ENCODE measurements at places on chromosomes 5 and 9.

GRCh38 chr9:113901221-113901688 is 25.1 kb downstream of the ZNF618 start:
- DNase-seq: no peak

GRCh38 chr5:98836175-98836574 is 62.7 kb downstream of the RGMB start:
- no peak for DNase-seq

DNA sequence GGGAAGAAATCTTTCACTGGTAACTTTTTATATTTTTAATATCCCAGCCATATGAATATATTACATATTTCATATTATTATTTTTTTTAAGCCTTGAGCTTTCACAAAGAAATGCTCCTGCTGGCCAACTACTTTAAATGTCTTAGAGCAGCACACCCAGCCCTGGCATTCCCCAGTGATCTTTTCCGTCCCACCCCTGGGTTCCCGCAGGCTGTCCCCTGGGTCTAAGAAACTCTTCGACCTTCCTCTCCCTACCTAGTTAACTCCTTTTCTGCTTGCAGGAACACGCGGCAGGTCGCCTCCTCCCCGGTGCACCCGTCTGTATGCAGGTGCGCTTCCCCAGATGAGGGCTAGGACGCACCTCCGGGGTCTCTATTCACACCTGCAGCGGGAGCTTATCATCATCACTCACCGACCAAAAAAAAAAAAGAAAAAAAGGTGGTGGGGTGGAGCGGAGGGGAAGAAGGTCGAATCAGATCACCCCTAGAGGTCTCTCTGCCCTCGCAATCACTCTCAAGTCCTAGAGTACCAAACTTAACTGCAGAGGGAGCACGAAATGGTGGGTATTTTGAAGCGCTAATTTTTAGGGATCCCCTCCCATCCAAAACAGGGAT is 696 bp downstream of the ZFP62 start:
- DNase-seq: peak; percentile 54

DNA sequence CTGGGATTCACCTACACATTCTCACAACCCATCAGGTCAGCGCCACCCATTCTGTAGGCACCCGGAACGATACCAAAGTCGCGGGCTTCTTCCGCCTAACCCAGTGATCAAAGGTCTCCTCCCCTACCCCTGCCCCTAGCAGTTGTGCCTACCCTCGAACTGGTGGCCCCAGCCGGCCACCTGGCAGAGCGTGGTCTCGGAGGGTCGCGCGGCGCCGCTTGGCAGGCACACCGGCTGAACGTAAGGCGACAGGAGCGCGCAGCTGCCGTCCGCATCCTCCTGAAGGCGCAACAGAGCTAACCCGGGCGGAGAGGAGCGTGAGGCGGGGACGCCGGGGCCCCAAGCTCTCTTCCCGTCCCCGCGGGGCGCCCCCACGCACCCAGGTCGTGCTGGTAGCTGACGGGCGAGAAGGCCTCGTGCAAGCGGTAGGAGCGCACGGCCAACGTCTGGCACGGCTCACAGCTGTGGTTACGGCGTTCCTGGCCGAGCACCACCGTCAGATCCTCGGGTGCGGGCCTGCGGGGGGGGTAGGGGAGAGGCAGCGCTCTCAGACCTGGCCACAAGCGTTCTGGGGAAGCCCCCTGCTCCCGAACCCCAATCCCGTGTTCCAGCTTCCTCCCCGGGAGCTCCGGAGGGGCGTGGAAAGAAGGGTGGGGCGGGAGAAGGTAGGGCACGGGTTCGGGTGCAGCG is 2.8 kb upstream of the PFN3 start:
- peak; percentile 61 for DNase-seq

DNA sequence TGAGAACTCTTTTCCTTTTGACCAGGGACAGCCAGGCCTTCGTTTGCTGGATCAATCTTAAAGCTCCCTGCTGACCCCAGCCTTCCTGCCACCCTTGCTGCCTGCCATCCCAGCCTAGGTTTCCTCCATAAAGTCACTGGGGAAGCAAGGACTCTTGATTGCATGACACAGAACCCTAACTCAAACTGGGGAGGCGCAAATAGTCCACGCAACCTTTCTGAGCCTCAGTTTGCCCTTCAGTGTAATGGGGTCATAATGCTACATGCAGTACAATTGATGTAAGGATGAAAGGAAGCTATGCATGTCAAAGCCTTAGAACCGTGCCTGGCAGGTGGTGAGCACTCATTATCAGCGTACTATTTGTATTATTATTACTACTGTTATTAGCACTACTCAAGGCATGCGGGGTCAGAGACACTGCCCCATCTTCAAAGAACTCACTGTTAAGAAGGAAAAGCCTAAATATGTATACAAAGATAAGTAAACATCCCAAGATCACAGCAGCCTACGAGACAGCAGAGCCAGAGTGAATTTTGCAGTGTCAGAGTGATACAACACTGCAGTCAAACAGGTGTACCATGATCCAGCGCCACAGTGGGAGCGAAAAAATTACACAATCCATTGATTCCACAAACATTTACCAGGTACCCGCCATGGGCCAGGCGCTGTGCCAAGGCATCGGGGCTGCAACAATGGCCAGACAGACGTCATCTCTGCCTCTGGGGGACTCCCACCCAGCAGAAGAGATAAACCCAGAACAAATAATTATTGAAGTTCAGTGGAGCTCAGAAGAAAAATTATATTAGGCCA is 16.9 kb upstream of the CPLX2 start:
- DNase-seq: no peak

DNA sequence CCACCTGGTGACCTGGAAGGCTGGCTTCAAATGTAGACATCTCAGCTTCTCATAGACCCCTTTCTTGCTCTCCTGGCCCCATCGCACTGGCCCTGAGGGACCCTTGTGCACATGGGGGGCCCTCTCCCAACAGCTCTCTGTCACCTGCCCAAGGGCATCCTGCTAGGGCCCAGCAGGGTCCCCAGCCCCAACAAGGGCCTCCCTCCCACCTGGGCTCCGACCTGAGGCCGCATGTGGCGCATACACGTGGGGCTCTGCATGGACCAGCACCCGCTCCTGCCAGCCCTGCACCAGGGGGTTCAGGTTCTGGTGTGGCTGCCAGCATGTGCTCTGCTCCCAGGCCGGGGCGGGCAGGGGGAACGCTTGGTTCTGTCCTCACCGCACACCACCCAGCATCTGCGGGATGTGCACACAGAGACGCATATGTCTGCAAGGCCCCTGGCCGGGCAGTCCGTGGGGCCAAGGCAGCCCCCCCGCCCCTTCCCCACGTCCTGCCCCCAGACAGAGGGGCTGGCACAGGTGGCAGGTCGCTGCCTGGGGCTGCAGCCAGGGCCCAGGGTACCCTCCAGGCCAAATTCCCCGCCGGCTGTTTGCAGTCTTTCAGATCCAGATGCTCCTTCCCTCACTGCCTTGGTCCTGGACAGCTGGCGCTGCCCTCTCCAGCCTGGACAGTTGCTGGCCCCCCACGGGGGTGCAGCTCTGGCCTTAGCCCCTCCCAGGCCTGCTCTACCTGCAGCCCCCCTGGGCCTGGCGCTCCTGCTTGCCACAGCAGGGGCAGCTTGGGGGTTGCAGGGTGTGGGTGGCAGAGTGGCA is 17.9 kb upstream of the NRARP start:
- no peak for DNase-seq

DNA sequence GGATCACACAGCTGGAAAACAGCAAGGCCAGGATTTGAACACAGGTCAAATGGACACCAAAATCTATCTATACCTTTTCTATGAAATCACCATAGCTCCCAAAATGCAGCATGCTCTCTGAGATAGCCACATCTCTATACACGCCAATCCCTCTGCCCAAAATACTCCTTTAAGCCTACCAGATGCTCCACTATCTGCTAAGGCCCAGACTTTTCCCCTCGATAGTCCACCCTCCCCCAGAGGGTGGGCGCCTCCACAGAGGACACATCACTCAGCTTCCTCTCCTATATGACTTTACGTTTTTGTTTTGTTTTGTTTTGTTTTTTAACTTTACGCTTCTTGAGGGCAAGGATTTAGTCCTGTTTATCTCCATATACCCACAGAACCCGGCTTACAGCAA is 46.8 kb downstream of the MTMR12 start:
- DNase-seq: no peak

DNA sequence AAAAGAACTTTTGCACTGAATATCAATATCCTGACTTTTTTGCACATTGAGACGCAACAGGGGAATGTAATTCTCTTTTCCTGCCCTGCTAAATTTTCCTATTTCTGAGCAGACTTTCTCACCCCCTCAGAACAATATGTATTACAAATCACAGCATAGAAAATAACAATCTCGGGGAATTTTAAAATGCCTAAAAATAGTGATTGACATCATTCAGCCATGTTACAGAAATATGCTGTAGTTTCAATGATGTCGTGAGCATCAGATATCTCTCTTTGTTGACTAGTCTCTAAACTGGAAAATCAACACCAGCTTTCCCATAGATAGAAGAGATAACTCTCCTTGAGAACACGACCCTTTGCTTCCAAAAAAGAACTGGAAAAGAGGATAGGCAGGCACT is 166.7 kb downstream of the ZDHHC21 start:
- DNase-seq: no peak

- no peak for DNase-seq
Measured at GRCh38 chr5:137708796-137709559, 26.9 kb downstream of the KLHL3 start.

DNA sequence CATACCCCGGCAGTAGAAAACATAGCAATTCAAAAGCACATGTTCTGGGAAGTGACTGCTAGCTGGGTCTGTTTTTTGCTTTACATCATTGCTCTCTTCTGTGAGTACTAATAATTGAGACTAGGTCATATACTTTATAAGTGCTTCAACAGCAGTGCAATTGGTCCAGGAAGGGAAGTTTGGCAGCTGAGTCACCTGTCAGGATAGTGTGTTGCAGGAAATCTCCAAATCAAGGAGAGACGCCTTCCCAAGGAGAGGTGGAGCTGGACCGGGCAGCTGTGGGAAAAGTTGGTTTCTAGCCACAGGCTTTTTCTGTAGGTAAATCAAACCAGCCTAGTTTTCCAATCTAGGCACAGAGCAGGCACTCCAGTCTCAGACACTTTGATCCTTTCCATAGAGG is 330.1 kb downstream of the ENC1 start:
- no peak for DNase-seq

DNA sequence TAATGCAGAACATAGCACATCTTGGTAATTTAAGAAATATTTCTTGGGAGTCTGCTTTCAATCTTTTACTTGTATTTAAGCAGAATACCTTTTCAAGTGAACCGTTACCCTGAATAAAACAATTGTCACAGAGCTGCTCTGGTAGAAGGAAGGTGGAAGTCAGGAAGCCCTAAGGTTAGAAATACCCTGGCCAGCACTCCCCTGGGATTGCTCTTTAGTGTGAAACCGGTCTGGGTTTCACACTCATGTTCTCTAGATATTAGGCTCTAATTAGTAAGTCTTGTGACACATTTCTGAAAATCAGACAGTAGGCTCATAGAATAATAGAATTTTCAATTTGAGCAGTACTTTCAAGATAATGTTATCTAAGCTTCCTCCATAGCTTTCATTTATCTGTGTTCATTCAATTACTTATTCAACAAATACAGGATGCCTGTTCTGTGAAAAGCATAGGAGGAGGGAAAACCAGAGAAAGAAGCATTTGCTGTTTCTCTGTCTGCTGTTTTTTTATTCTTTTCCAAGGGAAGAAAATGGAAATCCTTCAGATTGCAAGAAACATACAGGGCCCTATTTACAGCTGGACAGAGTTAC is 825.5 kb downstream of the TLR4 start:
- no peak for DNase-seq

DNA sequence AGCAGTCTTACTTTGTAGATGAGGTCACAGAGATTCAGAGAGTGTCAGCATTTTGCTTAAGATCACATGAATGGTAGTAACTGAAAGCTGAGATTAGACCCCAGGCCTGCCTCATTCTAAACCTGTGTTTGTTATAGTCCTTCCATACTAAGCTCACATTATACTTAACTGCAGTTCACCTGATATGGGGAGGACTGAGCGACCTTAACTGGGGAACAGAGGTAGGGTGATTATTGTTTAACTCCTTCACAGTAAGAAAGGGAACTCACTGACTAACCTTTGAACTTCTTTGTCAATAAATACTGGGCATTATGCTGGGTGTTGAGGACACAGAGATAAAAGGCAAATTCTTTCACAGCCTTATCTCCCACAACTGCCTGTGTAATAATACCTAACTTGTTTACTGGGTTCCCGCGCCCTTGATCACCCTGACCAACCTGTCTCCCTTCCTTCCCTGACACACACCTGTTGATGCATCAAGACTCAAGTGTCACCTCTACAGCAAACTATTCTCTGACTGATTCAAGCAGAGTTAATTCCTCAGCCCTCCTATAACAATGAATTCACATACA is 27.2 kb downstream of the DEPDC1B start:
- no peak for DNase-seq

- DNase-seq: no peak
Measured at GRCh38 chr5:59418808-59419207, 474.7 kb downstream of the PDE4D start.

DNA sequence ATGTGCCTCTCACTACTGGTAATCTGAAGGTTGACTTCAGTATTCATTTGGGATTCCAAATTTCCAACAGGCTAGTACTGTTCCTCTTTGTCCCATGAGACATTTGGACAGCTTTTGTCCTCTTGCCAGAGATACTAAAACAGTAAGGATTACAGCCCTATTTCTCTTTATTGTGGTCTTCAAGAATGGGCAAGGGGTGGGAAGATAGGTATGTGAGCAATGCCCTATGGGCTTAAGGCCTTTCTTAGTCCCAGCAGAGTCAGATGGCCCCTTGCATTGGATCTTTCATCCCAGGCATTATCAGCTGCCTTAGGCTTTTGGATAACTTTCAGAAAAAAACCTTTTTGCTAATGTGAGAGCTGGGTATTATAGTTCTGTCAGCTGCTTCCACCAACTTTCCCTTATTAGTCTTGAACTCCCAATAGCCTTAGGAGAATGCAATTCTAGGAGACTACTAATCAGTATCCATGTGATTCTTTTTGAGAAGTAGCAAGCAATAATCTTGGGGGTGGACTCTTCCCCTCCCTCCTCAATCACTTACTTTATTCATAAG is 361.1 kb upstream of the NUDT12 start:
- DNase-seq: no peak

GRCh38 chr9:126326228-126327005 is at the start of gene MVB12B:
MVB12B (plus strand) TSS chr9:126326829; CDS start chr9:126326930, 101 bp downstream.
- peak; percentile 50 for DNase-seq

DNA sequence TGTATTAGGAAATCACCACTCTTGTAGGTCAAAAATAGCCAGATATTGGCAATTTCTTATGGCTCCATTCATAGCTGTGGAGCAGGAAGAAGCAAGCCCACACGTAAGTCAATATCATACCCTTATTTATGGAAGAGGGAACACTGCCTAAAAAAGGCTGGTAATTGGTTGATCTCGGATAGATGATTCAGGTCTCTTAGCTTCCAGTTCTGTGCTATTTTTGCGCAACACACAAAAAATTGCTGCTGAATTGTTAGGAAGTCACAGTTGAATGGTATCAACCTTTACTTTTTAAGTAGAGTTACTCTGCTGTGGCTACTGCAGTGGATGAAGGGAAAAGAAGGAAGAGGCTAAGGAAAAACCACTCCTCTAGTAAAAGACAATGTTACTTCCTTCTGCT is 168.8 kb downstream of the ARHGAP26 start:
- DNase-seq: no peak

- no peak for DNase-seq
Measured at GRCh38 chr5:30991462-30991861, 202.0 kb upstream of the CDH6 start.

- DNase-seq: no peak
Measured at GRCh38 chr5:151458314-151458713, 10.9 kb downstream of the SLC36A1 start.

All from stimulated activated CD8-positive, alpha-beta memory T cell treated with anti-CD3 and anti-CD28 coated beads, Interleukin-4, amount 100 ng/mL, for 48 hours (primary cell).